ENCODE measurements at places on chromosomes 1 and 21.

GRCh38 chr1:182677397-182678098, 6.8 kb downstream of the RGS8 start:
- DNase-seq = no peak

DNA sequence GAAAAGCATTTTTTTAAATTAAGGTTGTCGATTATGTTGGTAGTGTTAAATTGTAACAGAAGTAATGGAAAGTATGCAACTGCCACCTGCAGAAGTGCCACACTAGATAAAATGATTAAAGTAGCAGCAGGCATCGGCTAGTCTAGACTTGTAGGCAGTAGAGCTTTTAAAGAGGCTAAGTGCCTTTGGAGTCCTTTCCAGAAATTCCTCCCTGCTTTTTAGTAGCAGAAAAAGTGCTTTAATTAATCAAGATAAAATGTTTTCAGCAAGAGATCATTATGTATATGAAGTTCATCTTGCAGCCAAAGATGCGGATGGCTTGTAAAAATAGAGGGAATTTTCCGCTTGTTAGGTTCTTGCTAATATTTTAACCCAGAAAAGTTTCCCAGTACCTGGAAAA, 87.1 kb upstream of the LRRC8D start:
- DNase-seq = no peak

DNA sequence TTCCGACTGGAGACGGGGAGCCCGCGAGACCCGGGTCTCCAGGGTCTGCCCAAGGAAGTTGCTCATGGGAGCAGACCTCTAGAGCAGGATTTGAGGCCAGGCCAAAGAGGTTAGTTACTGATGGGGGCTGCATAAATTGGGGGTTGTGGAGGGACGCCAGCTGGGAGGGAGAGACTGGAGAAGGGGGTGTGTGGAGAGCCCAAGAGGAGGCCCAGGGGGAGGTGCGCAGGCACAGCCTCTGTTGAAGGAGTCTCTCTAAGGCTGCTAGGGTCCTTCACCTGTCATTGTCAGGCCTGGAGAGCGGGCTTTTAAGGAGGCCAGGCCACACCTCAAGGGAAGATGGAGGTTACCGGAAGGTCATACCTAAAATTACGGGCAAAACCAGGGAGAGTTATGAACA, 363 bp downstream of the PLA2G5 start:
- DNase-seq = peak; percentile 80

DNA sequence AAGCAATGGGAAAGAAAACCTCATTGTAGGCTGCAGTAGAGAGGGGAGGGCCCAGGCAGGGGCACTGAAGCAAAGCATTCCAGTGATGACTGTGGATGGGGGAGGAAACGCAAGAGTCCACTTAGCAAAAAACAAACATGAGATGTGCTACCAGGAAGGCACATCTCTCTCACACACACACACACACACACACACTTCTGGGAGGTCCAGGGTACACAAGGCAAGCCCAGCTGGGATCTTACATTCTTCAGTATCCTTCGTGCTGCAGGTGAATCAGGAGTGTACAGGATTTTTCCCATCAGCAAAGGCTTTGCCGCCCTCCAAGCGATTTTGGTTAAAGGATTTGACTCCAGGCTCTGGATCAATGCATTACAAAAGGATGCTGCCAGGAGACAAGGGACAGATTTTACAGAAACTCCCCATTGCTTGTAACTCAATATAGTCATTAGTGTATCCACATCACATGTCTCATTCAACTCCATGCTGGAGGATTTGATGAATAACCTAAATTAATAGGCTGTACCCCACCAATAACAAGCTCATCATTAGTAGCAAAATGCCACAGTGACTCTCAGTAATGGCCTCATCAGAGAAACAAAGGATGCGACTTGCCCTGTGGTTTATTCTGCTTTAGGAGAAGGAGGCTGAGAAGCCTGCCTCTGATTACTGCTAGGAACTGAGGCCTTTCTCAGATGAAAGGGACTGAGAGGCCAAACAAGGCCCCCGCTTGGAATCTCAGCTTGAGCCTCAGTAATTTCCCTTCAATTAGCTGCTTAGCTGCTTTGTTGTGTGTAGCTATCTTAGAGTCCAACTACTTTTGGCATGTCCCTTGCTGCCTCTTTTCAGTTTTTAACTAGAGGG, 41.6 kb downstream of the ABCA4 start:
- no peak for DNase-seq

DNA sequence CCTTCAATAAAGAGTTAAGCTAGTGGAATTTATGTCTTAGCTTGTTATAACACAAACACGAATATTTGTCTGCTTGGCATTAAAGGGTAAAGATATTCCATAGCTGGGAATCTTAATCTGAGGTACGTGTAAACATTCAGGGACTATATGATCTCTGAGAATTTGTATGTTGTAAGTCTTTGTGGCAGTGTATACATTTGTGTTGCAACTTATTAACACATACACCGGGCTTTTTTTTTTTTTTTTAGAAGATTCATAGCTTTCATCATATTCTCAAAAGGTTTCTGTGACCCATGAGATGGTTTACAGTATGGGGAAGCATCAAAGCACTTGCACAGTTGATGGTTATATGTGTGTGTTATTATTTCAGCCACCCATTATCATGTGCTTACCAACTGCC, 3.0 kb downstream of the GGPS1 start:
- DNase-seq = no peak

- DNase-seq = no peak
Observed at GRCh38 chr1:246629030-246629429, 62.8 kb downstream of the CNST start.
